RCC 7860 (cell line): ENCODE measurements at places on chromosomes 4 and X.

DNA sequence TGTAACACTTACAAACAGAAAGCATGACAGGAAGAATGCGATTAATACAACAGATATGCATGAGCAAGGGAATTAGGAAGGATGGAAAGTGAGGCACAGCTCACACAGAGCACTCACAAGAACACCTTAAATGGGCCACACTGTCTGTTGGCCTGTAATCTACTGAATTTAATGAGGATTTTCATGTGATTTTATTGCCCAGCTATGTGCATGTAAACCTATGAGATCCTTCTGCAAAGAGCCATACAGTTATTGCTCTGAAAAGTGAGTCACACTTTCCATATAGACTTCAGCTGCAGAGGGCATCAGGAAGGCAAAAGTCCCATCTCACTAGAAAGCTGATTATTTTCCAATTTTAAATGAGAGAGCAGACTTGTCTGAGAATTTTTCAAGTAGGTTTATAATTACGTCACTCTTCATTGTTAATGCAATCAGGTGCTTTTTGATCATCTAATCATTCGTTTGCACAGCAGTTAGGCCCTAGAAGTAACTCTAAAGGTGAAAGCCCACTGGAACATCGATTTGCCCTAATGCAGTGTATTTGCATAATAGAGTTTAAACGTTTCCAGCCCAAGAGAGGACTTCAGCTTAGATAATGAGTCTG is 832.7 kb upstream of the INTU start:
- no peak for DNase-seq

- DNase-seq, result no peak
Measured at GRCh38 chrX:136202889-136203288, 48.3 kb downstream of the MAP7D3 start.

- no peak for DNase-seq
Measured at GRCh38 chrX:57573754-57574153, 18.1 kb upstream of the ZXDB start.

DNA sequence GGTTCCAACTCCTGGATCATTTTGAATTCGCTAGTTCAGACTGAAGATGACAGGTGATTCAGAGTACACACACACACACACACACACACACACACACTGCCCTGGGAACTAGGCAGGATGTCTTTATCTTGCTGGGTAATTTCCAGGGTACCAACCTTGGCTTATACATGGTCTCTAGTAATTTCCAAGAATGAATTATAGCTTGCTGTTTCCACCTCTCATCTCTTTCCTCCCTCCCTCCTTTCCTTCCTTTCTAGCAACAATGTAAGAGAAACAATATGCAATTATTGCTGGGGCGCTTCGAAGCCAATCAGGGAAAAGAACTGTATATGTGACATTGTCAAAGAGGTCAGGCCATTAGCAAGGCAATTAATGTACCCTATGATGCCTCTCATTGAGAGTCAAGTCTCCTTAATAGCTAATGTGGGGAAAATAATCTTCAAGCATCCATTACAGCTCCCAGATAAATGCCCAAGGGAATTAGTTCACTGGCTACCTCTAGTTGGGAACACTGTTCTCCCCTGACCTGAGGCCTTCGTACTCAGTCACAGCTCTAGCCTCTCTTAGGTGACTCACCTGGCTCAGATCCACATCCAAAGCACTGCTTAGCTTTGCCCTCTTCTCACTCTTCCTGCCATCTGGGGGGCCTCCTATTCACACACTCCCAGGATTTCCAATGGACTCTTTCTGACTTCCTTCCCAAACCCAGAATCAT is 311.5 kb downstream of the PPP1R2C start:
- DNase-seq, result no peak

DNA sequence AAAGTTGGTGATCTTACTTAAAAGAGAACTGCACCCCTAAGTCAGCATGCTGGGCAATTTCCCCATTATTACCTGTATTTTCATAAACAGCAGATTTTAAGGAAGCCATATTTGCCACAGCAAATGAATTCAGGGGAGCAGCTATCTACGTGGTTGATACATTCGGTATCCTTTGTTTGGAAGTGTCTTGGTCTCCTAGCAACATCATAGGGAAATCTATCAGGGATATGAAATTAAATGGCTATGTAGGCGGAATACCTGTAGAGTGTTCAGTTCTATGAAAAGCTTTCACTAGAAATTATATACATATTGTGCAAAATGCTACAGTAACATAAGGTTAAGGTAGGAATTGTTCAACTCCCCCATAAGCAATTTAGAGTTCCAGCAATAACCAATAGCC is 157.2 kb upstream of the EMCN start:
- no peak for DNase-seq

- no peak for DNase-seq
Measured at GRCh38 chr4:19478791-19479190, 772.9 kb upstream of the SLIT2 start.

- DNase-seq, result no peak
Measured at GRCh38 chr4:104330125-104330905, 164.4 kb downstream of the CXXC4 start.

DNA sequence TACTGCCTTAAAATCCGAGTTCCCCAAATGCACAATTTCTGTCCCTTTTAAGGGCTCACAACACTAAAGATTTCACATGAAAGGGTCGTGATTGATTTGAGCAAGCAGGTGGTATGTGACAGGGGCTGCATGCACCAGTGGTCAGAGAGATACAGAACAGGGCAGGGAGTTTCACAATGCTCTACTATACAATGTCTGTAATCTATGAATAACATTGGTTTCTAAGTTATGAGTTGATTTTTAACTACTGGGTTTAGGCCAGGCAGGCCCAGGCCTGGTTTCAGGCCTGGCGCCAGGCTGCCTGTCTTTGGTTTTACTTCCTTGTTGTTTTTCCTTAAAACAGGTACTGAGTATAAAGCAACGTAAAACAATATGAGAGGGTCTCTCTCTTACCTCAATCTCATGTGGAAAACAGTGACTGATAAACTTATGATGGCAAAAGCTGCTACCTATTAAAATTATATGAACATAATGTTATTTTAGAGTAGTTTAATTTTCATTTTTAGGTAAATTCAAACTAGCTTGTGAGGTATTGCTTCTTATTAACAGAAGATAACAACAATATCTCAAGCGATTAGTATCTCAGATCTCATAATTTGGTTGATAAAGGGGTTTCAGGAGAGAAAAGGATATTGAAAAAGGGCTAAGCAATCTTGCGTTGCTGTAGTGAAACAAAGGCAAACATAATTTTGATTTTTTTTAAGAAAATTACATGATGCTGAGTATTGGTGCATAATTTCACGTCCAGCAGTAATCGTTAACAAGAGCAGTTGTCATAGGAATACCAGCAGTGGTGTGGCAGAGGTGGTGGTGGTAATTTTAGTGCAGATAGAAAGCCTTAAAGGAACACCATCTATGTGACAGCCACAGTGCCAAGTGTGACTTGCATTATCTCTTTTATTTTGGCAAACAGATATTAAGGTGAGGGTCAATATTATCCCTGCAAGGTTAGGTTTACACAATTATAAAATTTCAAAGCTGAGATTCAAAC is 944.4 kb upstream of the GRID2 start:
- DNase-seq, result peak; percentile 43

GRCh38 chr4:70158576-70158975 is 4.5 kb downstream of the PRR27 start:
- no peak for DNase-seq

- DNase-seq, result no peak
Measured at GRCh38 chr4:35364321-35364870, 879.9 kb downstream of the ARAP2 start.

- no peak for DNase-seq
Measured at GRCh38 chr4:117793845-117794480, 240.3 kb upstream of the NDST3 start.
